ENCODE measurements at places on chromosomes 6 and 20. TPM values are rescaled to one million over a fixed set of nuclear protein-coding genes. Genes with fewer than 3 reads are reported as not detected.

GRCh38 chr20:63289311-63290135 is 3.5 kb upstream of the COL20A1 start:
- peaks cover 4% of the 10 kb centered on the region for H3K36me3 ChIP-seq
- no peaks in the 10 kb centered on the region for H3K27me3 ChIP-seq
- no peak for DNase-seq
- H3K4me1 ChIP-seq: no peaks in the 10 kb centered on the region
- no peak overlapping the region for H3K27ac ChIP-seq

- H3K27me3 ChIP-seq: no peaks in the 10 kb centered on the region
- no peak overlapping the region for H3K4me3 ChIP-seq
- no peak for DNase-seq
- H3K36me3 ChIP-seq: peaks cover 41% of the 10 kb centered on the region
- H3K27ac ChIP-seq: no peak overlapping the region
Observed at GRCh38 chr6:70806086-70806485, 138.4 kb downstream of the SMAP1 start.

The NRSN2 gene
- total RNA-seq: 28.9 TPM

GRCh38 chr20:37407573-37408002 is 61.6 kb downstream of the SRC start:
- H3K4me1 ChIP-seq: peaks cover 12% of the 10 kb centered on the region
- peak overlapping the region; percentile 8 for H3K27ac ChIP-seq
- DNase-seq: no peak

DNA sequence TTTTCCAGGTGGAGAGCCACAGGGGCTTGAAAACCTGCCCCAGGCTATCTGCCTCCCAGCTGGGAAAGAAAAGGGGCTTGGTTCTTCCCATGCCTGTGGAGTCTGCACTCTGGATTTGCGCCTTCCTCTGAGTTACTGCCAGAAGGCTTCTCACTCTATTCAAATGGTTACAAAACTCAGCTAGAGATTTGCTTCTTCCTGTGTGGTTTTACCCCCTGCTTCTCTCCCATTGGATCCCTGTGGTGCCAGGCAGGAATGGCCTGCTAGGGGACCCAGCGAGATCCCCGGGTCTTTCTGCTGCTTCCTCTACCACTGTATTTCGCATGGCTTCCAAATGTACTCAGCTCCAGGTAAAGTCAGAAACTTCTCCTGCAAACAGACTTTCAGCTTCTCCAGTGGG is 192.0 kb upstream of the HS3ST5 start:
- H3K36me3 ChIP-seq: peaks cover 2% of the 10 kb centered on the region
- H3K27ac ChIP-seq: peak overlapping the region; percentile 11
- no peak for DNase-seq
